ENCODE measurements at places on chromosomes 7 and 10.

- DNase-seq: peak; percentile 44
Observed at GRCh38 chr10:31262672-31263071, 56.3 kb upstream of the ZEB1 start.

- DNase-seq: no peak
Observed at GRCh38 chr10:77542710-77543259, 94.8 kb downstream of the KCNMA1 start.

- DNase-seq: no peak
Observed at GRCh38 chr7:15581352-15581951, 19.6 kb upstream of the AGMO start.

GRCh38 chr7:155702616-155703015 lies 58.2 kb downstream of the RBM33 start:
- no peak for DNase-seq

- DNase-seq: no peak
Observed at GRCh38 chr7:15554744-15555143, 7.1 kb downstream of the AGMO start.

- DNase-seq: no peak
Observed at GRCh38 chr10:24722676-24723385, 856 bp downstream of the ARHGAP21 start.
